ENCODE measurements at places on chromosomes 6 and 20. TPM values are rescaled to one million over a fixed set of nuclear protein-coding genes. Genes with fewer than 3 reads are reported as not detected.

- no peak for DNase-seq
Observed at GRCh38 chr6:140183881-140184280, 809.4 kb upstream of the CITED2 start.

DNA sequence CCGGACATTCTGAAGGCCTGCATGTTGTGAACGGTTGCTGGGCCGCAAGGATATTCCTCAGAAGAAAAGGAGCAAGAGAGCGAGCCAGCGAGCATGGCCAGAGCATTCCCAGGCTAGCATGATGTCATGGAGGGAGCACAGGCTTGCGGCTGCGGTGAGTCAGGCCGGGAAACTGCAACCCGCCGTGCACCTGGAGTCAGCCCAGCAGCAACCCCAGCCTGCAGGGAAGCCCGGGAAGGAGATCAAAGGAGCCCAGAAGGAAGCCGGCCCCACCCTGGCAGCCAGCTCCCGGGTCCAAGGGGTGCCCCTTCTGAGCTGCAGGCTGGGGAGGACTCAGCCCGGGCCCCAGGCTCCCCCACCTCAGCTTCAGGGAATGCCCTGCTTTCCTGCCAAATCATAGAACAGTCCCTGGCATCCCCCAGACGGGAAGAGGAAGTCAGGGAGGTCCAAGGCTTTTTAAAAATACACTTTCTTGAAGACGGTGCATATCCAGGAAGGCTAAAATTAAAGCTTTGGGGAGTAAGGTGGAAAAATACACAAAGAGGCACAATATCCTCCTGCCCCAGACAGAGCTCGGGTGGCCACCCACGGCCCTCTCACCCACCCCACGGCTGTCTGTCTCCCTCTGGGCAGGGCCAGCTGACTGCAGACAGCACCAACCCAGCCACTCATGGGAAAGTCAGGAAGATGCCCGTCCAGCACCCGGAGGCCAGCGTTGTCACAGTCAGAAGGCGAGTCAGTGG is 53.7 kb downstream of the BMP7 start:
- DNase-seq, result peak; percentile 65

Gene PLA2G7
- total RNA-seq, result not detected

DNA sequence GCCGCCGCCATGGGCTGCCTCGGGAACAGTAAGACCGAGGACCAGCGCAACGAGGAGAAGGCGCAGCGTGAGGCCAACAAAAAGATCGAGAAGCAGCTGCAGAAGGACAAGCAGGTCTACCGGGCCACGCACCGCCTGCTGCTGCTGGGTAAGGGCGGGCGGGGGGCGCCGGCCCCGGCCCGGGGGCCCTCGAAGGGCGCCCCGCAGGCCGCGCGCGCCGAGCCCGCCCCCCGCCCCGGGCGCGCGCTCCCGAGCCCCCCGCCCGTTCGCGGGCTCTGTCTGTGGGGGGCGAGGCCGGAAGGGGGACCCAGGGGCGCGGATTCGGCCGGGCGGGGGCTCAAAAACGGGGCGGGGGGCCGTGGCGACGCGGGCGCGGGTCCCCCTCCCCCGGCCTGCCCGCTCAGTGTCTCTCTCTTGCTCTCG is 39.2 kb downstream of the GNAS start:
- no peak for DNase-seq

Gene SLC25A27
- total RNA-seq, result 4.6 TPM

Measured in Caki2 (cell line).